ENCODE measurements at places on chromosomes 1 and 21.
A peak's percentile ranks its signal among the peaks of the same experiment; 100 is the strongest.

DNA sequence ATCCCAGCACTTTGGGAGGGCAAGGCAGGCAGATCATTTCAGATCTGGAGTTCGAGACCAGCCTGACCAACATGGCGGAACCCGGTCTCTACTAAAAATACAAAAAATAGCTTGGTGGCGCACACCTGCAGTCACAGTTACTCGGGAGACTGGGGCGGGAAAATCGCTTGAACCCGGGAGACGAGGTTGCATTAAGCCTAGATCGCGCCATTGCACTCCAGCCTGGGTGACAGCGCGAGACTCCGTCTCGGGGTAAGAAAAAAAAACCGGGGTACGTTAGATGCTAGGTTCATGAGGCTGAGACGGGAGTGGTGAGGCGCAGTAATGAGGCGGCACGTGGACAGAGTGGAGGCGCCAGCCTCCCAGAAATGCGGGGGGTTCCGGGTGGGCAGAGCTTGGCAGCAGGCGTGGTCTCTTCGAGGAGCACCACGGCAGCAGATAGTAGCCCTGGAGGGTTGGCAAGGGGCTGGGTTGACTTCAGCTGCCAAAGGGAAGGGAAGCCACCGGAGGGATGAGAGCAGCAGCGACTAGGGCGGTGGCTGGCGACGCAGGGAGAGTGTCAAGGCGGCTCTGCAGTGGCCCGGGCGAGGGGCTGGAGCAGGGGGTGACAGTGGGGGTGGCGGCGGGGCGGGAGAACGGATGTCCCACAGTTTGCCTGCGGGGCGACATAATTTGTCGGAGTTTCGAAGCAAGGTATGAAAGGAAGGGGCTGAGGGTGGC is 832 bp downstream of the MRPL20 start:
- DNase-seq = peak; percentile 73

GRCh38 chr21:15667010-15667409 is 62.8 kb upstream of the USP25 start:
- DNase-seq = no peak

DNA sequence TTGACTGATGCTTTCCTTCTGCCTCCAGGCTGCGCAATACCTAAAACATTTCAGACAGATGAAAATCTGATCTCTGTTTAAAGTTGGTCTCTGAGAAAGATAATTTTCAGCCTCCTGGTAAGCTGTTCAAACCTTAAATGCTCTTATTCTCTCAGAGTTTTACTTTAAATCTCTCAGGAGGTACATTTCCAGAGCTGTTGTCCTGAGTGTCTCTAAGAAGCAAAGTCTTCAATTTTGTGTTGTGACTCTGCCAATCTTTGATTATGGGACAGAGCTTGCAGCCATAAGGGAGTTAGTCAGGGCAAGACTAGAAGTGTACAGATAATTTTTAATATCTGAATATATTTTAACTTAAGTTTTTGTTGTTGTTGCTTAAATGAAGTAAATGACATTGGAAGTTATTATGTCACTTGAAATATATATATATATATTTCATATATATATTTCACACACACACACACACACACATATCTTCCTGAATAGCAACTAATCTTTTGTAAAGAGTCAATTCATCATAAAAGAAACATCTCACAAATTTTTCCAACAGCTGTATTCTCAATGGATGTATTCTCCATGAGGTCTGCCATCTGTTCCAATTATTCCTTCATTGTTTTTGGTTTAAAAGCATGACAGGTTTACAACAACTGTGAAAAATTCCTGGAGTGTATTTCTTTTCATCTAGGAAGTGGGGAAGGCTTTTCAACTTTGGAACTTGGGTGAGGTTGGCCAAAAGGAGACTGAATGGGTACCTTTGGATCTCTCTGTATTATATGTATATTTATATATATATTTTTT is 259.4 kb downstream of the BACH1 start:
- no peak for DNase-seq

- peak; percentile 95 for DNase-seq
Observed at GRCh38 chr1:212608392-212608958, at the start of gene ATF3. ATF3 (plus strand) TSS chr1:212608761; CDS start chr1:212615022, 6,261 bp downstream.

DNA sequence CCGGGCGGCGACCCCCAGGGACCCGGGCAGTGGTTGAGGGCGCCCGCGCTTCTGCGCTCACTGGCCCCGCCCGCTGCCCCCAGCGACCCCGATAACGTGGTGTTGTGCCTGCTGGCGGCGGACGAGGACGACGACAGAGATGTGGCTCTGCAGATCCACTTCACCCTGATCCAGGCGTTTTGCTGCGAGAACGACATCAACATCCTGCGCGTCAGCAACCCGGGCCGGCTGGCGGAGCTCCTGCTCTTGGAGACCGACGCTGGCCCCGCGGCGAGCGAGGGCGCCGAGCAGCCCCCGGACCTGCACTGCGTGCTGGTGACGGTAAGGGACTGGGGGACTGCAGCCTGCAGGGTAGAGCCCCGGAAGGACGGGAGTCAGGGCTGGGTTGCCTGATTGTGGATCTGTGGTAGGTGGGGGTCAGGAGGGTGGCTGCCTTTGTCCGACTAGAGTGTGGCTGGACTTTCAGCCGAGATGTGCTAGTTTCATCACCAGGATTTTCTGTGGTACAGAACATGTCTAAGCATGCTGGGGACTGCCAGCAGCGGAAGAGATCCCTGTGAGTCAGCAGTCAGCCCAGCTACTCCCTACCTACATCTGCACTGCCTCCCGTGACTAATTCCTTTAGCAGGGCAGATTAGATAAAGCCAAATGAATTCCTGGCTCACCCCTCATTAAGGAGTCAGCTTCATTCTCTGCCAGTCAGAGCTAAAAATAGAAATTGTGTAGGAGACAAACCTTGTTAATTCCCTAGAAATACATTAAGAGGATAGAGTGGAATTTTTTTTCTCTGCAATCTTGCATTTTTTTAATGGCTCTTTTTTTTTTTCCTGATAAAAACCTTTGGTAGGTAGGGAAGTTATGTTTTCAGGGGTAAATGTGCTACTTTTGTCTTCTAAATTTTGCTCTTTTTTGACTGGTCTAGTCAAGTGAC is 1.5 kb downstream of the GADD45A start:
- DNase-seq = peak; percentile 91

GRCh38 chr1:240468656-240469055 is 143.3 kb downstream of the GREM2 start:
- no peak for DNase-seq

GRCh38 chr1:67214420-67215174 is 48.3 kb downstream of the IL23R start:
- DNase-seq = peak; percentile 69

DNA sequence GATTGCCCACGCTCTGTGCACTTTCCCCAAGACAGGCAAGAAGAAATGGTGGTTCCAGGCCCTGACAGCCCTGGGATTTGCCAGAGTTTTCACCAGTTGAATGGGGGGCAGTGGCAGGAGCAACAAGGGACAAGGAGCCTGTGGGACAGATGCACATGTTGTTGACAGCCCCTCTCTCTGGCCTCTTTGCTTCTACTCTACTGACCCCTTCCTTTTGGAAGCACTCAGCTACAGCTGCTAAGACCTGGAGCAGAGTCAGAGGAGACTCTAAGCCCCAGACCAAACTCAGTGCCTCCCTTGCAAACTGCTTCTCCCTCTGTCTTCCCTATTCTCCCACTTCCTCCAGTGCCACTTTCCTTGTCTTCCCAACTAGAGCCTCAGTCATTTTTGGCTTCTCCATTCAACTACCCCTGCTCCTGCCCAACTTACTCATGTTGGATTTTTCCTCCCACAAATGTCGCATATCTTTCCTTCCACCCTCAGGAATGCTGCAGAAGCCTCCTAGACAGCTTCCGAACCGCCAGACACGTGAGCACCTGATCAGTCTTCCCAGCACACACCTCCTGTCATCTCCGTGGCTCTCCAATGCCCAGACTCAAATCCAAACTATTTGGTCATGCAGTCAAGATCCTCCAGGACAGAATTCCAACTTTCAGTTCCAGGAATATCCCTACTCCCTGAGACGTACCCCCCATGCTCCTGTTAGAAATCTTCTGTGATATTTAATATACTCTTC is 9.1 kb downstream of the INKA2 start:
- no peak for DNase-seq

Measured in hematopoietic multipotent progenitor cell treated with erythropoietin and hydrocortisone succinate and interleukin-3 and kit ligand, for 4 days (in vitro differentiated cells).